ENCODE measurements at places on chromosomes 3 and 15.

- no peak for DNase-seq
Observed at GRCh38 chr3:196471551-196471950, 32.0 kb downstream of the RNF168 start.

- DNase-seq: no peak
Observed at GRCh38 chr3:43369404-43370292, 83.3 kb downstream of the SNRK start.

DNA sequence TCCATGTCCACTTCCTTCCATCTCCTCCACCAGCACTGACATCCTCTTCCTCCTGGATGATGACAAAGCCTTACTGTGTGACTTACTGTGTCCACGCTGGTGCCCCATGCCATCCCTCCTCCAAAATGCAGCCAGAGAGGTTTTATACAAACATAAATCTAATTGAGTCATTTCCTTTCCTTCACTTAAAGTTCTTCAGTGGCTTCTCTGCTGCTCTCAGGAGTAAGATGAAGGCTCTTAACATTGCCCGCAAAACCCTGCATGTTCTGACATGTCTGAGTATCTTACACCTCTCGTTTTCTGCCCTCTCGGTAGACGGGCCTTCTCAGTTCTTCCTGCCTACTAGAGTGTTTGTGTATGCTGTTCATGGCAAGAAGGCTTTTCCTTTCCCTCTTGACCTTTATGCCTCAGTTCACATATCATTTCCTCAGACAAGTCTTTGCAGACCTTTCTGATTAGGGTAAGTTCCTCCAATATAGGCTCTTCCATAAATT is 175.5 kb downstream of the CFAP20DC start:
- no peak for DNase-seq

DNA sequence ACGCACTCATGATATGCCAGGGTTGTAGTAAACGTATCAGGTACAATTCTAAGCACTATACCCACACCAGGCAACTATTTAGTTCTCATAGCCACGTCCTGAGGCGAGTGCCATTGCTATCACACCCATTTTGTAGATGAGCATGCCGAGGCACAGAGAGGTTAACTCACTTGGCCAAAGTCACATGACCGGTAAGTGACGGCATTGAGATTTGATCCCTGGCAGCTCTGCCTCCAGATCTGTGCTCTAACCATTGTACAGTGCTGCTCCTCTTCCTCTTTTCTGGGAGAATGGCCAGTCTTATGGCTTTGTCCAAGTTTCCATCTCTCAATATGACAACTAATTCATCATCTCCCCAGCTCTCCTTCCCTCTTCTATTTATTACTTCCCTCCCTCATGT is 18.9 kb upstream of the ATP2B2 start:
- no peak for DNase-seq

DNA sequence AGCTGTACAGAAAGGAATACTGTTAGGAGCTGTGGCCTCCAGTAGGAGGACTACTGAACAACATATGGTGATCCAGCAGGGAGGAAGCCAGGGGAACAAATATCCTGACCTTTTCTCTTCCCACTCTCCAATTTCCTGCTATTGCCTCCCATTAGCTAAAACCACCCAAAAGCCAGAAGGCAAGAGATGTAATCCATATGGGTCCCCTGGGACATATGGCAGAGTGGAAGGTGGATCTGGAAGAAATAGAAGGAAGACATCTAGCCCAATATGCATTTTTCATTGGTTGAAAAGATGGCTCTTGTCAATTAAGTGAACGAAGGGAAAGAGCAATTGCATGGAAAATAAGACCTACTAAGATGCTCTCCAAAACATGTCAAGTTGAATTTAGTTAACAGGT is 167.2 kb downstream of the CNTN3 start:
- no peak for DNase-seq

GRCh38 chr3:80087767-80088166 is 320.0 kb upstream of the ROBO1 start:
- peak; percentile 40 for DNase-seq

DNA sequence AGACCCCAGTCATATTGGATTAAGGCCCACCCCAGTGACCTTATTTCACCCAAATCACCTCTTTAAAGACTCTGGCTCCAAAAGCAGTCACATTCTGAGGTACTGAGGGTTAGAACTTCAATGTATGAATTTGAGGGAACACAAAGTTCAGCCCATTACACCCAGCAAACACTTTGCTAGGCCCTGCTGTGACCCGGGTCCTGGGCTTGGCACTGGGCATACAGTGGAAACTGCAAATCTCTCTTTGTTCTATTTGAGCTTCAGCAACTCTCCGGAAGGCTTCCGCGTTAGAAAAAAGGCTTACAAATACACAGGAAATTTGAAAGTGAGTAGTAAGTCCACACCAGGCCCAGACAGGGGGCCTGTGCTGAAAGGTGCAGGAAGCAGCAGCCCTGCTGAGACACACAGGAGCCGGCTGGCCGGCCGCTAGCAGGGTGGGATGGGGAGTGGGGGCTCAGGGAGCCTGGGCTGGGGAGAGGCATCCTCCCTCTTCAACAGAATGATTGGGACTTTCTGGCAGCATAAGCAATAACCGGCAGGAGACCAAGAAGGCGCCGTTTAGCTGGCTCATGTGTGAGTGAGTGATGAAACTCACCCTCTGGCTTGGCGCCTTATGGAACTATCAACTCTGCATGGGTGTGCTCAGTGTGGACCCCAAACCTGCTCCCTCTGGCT is 13.0 kb downstream of the LIPC start:
- no peak for DNase-seq

DNA sequence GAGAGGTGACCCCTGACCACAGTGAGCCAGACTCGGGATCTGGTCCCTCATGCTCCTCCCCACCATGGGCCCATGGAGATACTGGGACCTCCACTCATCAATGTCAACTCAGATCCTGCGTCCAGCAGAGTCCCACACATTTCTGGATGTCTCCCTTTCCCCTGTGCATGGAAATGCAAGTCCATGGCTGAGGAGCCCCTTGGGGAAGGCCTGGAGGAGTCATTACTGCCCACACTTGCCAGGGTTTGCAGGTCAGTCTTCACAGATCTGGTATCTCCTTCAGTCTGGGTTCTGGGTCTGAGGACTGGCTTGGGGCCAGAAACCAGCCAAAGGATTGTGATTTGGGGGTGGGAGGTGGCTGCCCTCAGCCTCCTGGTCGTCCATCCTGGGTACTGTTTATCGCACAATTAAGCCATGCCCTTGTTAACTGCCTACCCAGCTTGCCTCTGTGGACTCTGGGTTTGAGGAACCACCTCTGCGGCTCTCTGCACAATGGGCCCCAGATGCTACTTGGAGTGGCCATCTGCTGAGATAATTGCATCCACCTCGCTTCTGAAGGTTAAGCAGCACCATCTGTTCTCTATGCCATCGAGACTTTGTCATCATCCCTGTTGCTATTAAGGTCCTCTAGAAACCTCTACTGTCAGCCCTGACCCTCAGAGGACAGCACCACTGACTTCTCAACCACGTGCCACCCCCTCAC is 49.9 kb upstream of the KLF13 start:
- DNase-seq: no peak

- DNase-seq: peak; percentile 96
Observed at GRCh38 chr3:184757022-184757651, 45.3 kb upstream of the MAGEF1 start.

DNA sequence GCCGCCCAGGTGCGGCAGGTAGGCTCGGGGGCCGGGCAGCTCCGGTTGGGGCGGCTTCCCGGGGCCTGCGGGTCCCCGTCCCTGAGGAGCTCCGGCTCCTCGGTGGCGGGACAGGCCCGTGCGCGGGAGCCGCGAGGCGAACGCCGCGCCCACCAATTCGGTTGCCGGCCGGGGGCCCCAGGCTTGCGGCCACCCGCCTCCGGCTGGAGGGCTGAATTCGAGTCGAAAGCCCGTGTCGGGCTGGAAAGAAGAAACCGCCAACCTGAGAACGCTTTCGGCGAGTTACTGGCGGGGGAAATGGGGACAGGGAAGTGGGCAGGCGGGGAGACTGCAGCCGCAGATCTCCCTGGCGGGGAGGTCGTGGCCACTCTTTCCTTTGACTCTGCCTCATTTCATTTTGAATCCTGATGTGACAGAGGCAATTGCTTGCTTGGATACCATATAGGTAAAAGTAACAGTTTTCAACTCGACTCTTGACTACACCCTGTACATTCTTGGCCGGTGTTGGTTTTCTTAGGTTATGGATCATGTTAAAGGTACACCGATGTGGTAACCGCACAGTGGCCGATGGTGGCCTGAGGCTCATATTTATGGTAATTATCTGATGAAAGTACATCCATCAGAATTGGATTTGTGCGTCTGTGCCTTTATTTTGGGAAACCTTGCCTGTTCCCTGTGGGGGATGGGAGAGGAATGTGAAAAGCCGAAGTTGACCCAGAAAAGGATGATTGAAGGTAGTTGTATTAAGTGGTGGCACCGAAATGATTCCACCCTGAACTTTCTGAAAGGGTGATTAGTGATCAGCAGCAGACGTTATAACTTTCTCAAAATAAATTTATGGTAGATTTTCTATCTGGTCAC is 1.7 kb downstream of the B3GNT5 start:
- DNase-seq: no peak

DNA sequence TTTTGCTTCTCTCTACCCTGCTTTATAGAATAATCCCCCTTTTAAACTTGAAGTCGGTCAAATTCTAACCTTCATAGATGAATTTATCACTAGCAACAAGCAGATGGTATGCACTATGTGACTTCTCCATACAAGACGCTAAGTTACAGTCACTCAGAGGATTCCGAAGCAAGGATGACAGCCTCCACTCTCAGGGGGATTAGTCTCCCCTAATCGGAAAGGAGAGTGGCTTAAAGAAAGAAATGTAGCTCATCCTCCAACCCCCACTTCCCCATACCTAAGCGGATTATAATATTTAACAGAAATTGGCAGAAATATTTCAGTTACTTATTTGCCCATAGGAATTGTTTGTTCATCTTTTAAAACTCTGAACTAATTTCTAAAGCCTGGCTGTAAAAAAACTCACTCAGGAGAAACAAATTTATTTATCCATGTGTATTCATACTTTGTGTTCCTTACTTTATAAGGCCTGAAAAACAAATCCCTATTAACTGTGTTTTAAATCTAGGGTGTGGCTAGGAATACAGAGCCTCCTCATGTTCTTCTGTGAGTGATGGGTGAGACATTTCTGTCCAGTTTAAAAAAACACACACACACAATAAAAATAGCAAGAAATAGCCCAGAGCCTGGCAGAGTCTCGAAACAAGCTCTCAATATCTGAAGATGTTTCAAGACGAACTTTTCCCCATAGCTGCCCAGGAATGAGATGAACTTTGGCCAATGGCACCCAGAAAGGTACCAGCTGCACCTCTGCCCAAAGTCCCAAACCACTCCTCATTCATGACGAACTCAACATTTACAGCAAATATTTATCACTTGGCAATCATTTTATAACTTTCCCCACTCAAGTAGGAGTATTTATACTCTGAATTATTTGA is 18.7 kb downstream of the SIAH2 start:
- DNase-seq: no peak

DNA sequence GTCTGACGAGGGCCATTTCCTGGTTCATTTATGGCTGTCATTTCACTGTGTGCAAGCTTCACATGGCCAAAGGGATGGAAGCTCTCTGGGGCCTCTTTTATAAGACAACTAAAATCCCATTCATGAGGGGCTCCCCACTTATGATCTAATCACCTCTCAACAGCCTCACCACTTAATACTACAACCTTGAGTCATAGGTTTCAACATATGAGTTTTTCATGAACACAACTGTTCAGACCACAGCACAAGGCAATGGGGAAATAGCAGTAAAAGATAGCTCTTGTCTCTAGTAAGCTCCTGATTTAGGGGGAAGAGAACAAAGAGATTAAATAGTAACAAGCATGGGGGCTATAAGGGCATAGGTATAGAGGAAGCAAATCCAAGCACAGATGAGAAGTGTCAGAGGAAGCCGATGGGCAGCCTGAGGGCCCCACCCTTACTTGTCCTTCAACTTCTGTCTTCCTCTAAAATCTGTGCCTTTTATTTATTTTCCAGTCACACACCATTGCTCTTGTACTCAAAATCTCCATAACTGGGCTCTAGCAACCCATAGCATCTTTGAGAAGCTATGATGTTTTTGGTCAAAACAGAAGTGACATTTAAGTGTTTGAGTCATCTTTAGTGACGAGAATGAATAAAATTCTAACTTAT is 329.1 kb downstream of the UNC13C start:
- no peak for DNase-seq

DNA sequence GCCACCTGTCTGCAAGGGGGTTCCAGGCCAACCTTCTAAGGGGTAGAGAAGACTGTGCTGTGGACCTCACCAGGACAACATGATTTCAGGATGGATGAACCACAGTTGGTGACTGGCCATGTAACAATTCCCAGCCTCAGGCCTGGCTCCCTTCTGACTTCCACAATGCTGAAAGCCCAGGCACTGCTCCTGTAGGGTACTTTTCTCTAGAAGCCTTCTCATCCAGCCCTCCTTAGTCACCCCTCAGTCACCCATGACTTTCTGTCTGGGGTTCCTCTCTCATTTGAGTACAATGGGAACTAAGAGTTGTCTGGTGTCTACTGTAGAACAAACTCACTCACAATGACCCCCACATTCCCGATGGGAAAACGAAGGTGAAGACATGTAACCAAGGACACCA is 8.6 kb downstream of the ALS2CL start:
- DNase-seq: no peak

- peak; percentile 32 for DNase-seq
Observed at GRCh38 chr15:89599021-89599420, 23.8 kb downstream of the TICRR start.

GRCh38 chr15:62942428-62942827 is 100.1 kb upstream of the TPM1 start:
- no peak for DNase-seq

- no peak for DNase-seq
Observed at GRCh38 chr15:69082554-69082953, 68.1 kb downstream of the NOX5 start.

DNA sequence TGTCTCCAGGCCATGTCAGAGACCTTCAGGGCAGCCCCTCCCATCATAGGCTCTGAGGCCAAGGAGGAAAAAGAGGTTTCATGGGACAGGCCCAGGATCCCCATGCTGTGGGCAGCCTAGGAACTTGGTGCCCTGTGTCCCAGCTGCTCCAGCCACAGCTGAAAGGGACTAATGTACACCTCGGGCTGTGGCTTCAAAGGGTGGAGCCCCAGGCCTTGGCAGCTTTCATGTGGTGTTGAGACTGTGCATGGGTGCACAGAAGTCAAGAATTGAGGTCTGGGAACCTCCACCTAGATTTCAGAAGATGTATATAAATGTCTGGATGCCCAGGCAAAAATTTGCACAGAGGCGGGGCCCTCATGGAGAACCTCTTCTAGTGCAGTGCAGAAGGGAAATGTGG is 6.6 kb upstream of the SSR3 start:
- no peak for DNase-seq

DNA sequence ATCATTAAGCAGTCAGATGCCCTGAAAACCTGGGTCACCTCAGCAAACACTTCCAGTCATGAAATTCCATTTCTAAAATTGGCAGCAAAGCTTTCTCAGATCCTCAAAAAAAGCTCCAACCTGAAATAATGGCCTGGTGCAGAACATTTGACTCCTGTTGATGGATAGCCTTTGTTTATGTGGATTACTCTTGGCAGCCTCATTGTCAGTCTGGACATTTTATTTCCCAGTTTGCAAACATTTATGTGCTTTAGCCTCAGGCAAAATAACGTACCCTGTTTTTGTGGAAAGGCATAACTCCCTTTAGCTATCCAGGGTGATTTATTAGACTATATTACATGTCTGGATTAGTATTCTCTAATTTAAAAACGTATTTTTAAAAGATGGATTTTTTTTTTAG is 53.9 kb downstream of the PXYLP1 start:
- no peak for DNase-seq

- no peak for DNase-seq
Observed at GRCh38 chr3:14317057-14317553, 85.3 kb upstream of the SLC6A6 start.

GRCh38 chr3:166405896-166406295 is 568.7 kb upstream of the BCHE start:
- no peak for DNase-seq

All from cardiac fibroblast (primary cell).